ENCODE measurements at places on chromosomes 6 and 20.

DNA sequence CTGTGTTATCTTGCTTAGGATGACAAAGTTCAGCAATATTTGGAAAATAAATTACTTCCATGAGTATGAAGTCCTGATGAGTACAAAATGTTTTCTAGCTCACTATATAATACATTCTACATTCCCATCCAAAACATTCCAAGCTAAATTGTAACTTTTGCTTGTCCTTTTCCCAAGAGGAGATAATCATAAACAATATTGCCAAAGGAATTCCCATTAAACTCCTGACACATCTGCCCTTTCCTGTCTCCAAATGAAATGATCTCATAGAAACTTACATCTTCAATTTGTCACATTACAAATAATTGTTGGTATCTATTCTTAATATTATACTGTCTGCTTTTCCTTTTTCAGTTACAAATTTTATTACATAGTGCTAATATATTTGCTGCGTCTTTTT lies 20.4 kb upstream of the SENP6 start:
- no peak for DNase-seq

- no peak for DNase-seq
These were observed 172.9 kb downstream of the LAMA2 start for GRCh38 chr6:129055796-129056195.

DNA sequence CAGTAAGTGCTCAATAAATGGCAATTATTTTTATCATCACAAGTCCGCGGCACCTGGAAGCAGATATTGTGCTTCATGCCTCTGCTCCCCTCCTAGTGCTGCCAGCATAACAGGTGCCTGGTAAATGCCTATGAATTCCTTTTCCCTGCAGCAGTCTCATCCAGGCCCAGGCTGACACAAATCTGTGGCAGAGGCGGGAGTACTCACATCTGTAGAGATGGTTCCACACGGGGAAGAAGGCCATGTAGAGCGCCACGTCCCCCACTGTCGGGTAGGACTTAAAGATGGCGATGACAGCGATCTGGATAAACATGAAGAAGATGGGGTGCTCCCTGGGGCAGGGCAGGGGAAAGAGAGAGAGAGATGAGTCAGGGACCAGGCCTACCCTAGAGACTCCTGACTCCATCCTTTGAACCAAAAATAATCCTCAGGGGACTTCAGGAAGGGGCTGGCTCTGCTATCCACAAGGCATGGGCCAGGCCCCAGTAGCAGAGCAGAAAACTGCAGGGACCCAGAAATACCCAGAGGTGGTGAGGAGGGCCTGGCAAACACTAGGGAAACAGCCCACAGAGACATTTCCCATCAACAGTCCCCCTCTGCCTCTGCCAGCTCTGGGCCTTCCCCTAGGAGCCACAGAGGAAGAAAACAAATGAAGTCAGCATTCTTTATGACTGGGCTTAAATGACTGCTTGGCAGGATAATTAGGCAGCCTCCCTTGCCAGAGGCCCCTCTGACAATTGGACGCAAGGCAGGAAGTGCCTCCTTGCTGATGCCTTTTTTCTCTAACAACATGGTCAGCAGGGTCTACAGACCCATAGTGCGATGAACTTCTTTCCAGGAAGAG lies 23.0 kb downstream of the MAP1LC3A start:
- no peak for DNase-seq

DNA sequence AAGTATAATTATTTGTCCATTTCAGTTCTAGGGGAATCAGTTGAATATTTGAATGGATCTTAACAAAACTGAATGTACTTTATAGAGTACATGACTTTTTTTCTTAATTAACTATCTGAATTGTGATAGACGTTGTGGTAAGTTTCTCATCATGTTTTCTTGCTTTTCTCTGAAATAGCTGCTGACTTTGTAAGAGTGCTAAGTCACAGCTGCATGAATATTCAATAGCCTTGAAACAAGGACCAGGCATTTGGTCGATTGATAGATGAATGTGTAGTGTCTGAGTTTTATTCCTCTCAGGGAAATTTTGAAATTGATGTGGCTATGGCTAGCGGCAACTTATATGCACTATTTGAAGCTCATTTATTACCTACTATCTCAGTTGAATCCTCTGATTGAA lies 56.0 kb downstream of the ADGRB3 start:
- DNase-seq = no peak

GRCh38 chr6:109076377-109076776 lies 18.3 kb downstream of the SESN1 start:
- no peak for DNase-seq

GRCh38 chr6:167975458-167975857 lies 22.0 kb upstream of the KIF25 start:
- DNase-seq = no peak
